ENCODE measurements at places on chromosomes 1 and 21.

GRCh38 chr1:77015748-77016341 is 148.6 kb downstream of the ST6GALNAC5 start:
- no peak for DNase-seq

- no peak for DNase-seq
Measured at GRCh38 chr1:153742411-153743142, 14.7 kb downstream of the INTS3 start.

GRCh38 chr1:151458802-151459330 is 428 bp downstream of the POGZ start:
- DNase-seq, result peak; percentile 51

DNA sequence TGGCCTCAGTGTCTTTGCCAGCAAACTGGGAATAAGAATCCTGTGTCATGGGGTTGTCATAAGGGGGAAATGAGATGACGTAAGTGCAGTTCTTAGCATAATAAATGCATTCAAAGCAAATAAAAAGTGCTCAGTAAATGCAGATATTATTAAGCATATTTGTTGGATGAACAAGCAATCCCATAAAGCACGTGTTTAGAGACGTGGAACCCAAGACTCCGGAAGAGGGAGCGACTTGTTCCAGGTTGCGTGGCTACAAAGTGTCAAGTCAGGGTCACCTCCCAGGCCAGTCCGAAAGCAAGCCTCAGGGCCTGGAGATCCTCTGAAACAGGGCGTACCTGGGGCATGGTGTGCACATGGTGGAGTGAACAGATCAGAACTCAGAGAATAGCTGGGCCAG is 58.0 kb upstream of the LAPTM5 start:
- no peak for DNase-seq

- no peak for DNase-seq
Measured at GRCh38 chr21:16533692-16534407, 804.1 kb downstream of the USP25 start.
